ENCODE measurements at places on chromosomes 7 and 10.

DNA sequence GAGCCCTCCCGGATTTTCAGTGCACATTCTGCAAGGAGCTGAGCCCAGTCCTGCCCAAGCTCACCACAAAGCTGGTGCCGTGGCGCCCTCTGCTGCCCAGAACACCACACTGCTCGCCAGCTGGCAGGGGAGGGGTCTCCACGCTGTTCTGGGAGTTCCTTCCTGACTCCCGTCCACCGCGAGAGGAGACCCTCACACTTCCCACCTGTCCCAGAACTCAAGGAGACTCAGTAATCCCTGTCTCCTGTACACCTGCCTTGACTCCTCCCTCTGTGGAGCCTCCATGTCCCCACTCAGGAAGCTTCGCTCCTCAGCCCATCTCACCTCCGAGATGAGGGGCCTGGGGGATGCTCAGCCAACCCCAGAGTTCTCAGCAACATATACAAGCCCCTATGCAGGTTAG lies 11.3 kb downstream of the C10orf105 start:
- no peak for DNase-seq

DNA sequence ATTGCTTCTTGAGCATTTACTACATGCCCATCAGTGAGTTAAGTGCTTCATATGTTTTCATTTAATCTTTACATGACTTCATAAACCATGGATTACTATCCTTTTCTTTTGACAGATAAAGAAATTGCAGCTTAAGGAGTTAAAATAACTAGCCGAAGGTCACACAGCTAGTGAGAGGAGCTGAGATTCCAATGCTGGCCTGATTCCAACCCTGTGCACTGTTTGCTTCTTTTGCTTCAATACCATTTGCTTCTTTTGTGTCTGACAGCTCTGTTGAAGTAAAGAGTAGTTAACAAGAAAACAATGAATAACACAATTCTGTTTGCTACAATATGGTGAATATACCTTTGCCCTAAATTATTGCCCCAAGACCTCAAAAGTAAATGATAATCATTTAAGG lies 132.4 kb downstream of the GRM3 start:
- no peak for DNase-seq

DNA sequence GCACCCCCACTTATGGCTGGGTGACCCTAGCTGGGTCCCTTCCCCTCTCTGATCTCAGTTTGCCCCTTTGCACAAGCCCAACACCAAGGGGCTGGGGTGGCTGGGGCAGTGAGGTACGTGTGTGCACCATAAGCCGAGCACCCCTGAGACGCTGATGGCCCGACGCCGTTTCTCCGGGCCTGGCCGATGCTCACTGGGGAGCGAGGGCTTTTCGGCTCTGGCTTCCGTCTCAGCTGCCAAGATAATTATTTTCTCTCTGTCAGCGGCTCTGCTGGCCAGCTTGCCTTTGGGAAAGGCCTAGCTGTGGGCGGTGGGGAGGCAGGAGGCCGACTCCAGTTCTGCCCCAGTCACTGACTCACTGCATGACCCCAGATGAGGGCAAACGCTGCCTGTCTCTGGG lies 91.0 kb downstream of the ZMIZ1 start:
- DNase-seq: no peak

DNA sequence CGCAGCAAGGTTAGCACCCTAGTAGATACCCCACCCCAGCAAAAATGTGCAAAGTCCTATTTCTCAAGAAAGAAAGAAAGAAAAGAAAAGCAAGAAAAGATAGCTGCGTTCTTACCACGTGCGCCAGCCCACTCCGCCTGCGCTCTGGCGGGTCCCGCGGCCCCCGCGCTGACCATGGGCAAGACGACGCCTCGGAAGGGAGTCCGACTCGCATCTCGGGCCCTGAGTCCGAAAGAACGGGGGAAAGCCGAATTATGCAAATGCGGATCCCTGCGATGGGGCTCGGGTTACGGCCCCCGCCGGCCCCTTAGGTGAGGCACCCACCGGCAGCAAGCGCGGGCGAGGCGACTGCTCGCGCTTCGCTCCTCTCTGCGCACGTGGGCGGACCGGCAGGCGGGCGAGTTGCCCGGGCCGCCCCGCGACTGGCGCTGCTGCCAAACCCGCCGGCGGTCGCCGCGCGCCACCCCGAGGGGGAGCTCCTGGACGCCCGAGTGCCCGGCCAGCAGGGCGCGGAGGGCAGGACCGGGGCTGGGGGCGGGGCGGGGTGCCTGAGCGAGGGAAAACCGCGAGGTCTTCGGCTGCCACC lies 2.4 kb upstream of the EGR2 start:
- DNase-seq: no peak

- no peak for DNase-seq
Observed at GRCh38 chr7:28956608-28957063, 1.5 kb downstream of the TRIL start.

- no peak for DNase-seq
Observed at GRCh38 chr7:130273081-130273932, 6.6 kb downstream of the CPA2 start.

GRCh38 chr7:102431617-102432298 lies 1.6 kb upstream of the ORAI2 start:
- peak; percentile 47 for DNase-seq

- no peak for DNase-seq
Observed at GRCh38 chr10:76080451-76080850, 649.0 kb downstream of the LRMDA start.
